Stimulated activated CD8-positive, alpha-beta memory T cell treated with anti-CD3 and anti-CD28 coated beads, Interleukin-4, amount 100 ng/mL, for 1 hour (primary cell): ENCODE measurements at places on chromosomes 2 and 18.

- no peak for DNase-seq
Measured at GRCh38 chr2:205198140-205198525, 484.2 kb upstream of the NRP2 start.

- no peak for DNase-seq
Measured at GRCh38 chr2:98516571-98516970, 71.9 kb downstream of the INPP4A start.

DNA sequence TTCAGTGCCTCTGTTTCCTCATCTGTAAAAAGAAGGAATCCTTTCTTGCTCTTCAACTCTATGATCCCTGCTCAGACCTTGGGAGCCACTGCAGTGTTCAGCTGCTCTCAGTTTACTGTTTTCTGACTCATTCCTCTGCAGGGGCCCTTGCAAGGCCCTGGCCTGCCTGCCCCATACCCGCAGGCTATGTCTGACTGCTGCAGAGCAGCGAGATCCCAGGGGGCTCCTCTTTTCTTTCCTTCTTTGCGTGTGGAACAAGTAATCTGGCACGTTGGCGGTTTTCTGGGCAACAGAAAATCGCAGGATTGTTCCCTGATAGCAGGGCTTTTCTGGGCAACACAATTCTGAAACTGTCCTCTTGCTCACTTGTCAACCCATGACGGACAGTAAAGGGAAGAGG is 376.0 kb downstream of the DCC start:
- no peak for DNase-seq

DNA sequence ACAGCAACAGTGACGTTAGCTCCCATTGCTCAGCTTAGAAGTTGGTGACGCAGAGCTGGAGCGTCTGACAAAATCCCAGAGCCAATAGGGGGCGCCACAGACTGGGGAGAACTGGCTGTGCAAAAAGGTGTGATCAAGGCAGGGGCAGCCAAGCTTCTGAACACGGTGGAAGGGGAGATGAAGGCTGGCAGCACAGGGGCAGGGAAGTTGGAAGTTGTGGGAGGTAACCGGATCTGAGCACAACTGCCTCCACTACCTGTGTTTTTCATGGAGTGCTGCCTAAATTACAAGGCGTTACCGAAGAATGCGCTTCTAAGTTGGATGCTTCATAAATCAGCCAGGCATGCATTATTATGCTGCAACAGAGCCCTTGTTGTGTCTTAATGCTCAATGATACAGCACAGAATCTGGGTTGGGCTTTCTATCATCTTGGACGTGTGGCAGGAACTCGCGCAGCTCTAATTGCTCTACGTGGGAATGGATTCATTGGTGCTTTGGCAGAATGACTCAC is 370.0 kb downstream of the SLC4A3 start:
- DNase-seq, result no peak

GRCh38 chr2:21277068-21278056 is 153.6 kb downstream of the TDRD15 start:
- no peak for DNase-seq

DNA sequence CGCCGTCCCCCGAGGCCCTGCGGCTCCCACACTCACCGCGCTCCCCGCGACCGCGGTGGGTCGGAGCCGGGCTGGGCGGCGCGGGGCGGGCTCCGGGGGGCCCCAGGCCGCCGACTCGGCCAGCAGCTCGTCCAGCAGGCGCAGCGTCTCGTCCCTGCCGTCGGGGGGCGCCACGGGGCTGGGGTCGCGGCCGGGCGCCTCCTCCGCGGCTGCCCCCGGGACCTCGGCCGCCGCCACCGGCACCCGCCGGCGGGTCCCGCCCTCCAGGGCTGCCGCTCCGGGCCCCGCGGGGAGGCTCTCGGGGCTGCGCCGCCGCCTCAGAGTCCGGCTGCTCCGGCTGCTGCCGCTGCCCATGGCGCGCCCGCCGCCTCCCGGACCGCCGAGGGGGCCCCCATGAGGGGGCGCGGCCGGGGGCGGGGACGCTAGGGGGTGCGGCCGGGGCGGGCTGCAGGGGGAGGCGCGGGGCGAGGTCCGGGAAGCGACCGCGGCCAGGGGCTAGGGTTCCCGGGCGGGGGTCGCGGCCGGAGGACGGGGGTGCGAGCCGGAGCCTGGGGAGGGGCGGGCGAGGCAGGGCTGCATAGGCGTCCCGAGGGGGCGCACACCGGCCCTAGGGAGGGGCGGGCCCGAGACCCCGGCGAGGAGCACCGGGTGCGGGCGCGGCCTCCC is at the start of gene CYS1:
TSS of gene CYS1 (minus strand) at position 542 of the 666 bp plus-strand sequence. CDS start at position 354, 188 bp downstream.
- DNase-seq, result no peak

GRCh38 chr18:9494778-9495331 is 19.5 kb downstream of the RALBP1 start:
- DNase-seq, result no peak

- DNase-seq, result no peak
Measured at GRCh38 chr2:200741468-200742202, 70.1 kb upstream of the BZW1 start.
